Skin of body (tissue), 3 donors: ENCODE measurements at places on chromosomes 12 and 14. TPM values are rescaled to one million over a fixed set of nuclear protein-coding genes. Genes with fewer than 3 reads are reported as not detected.

DNA sequence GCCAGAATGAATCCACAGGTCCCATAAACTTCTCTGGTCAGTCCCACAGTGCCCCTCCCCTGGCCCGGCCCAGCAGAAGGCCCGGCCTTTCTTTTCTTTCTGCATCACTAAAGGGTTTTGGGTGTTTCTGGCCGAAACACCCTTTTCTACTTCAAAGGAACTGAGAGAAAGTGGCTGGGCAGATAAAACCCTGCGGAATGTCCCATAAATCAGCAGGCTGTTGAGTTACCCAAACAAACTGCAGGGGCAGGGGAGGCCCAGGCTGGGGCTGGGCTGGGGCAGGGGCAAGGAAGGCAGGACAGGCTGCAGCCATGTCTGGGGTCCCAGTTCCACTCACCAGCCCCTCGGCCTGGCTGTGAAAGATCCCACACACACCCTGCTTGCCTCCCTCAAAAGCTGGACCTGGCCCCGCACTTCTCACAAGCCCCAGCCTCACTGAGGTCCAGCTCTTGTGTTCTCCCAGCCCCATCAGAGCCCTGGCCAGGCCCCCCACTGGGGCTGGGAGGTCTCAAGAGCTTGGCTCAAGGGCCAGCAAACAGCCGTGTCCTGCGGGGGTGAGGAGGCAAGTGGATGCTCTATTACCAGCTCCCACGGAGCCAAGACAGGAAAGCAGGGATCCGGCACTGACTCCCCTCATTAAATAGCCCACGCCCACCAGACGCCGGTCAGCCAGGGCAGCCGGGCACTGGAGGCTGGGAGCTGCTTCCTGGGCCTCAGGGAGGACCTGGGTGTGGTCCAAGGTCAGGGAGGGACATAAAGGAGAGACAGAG is 41.9 kb downstream of the CCNK start:
- no peak for DNase-seq

GRCh38 chr14:67311868-67312267 is 47.7 kb downstream of the ATP6V1D start:
- DNase-seq = no peak

- DNase-seq = no peak
These were observed 103.1 kb downstream of the UNC79 start for GRCh38 chr14:93533842-93534241.

Gene TNS2
- 28.9 TPM for total RNA-seq

Gene KCNH3
- 0.49 TPM for total RNA-seq

- no peak for DNase-seq
These were observed 106.2 kb downstream of the NT5DC3 start for GRCh38 chr12:103734863-103735262.
